ENCODE measurements at places on chromosomes 7 and 10.

DNA sequence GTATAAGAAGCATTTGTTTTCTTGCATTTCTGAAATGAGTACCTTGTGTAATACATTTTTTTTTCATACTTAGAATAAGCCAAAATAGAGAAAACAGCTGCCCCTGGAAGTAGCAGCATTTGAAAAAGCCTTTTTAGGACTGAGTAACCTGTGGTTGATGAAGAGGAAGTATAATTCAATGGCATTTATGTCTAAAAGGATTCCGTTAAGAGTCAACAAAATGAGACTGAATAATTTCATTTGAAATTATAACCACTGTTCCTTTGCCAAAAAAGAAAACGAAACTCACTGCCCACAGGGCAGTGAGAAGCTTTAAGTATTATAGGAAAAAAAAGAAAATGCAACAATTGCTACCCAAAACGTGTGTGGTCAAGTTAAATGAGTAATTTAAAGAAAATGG, 705.6 kb upstream of the PHF14 start:
- no peak overlapping the region for H3K27ac ChIP-seq
- H3K27me3 ChIP-seq: no peaks in the 10 kb centered on the region
- no peaks in the 10 kb centered on the region for H3K4me1 ChIP-seq
- H3K4me3 ChIP-seq: no peak overlapping the region
- DNase-seq: no peak

- no peak for DNase-seq
- H3K36me3 ChIP-seq: no peaks in the 10 kb centered on the region
- H3K4me3 ChIP-seq: no peak overlapping the region
- no peaks in the 10 kb centered on the region for H3K27me3 ChIP-seq
- peaks cover 60% of the 10 kb centered on the region for H3K4me1 ChIP-seq
Observed at GRCh38 chr10:113045147-113046055, 95.4 kb downstream of the TCF7L2 start.

DNA sequence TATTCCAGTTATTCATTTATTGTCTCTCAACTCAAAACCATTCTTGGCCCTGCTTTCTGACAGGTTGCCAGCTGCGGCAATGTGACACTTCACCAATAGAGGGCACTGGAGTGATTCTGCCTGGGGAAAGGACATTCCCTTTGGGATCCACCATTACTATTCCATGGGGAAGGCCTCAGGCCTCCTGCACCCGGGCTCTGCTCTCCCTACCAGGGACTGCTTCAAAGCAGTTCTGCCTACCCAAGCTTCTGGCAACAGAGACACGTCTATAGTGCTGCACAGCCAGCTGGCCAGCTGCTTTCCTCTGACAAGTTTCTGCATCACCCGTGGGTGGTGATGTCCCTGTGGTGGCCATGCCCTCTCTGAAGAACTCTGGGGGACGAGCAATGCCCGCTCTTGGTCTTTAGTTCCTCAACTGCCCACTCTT, 163.8 kb downstream of the ELMO1 start:
- no peaks in the 10 kb centered on the region for H3K27me3 ChIP-seq
- DNase-seq: peak; percentile 66
- H3K27ac ChIP-seq: no peak overlapping the region
- H3K4me1 ChIP-seq: peaks cover 7% of the 10 kb centered on the region
- no peak overlapping the region for H3K4me3 ChIP-seq

GRCh38 chr10:99938563-99938962, 71.2 kb downstream of the DNMBP start:
- no peaks in the 10 kb centered on the region for H3K4me1 ChIP-seq
- H3K27ac ChIP-seq: no peak overlapping the region
- no peaks in the 10 kb centered on the region for H3K36me3 ChIP-seq
